ENCODE measurements at places on chromosomes 4 and X.
A peak's percentile ranks its signal among the peaks of the same experiment; 100 is the strongest.

DNA sequence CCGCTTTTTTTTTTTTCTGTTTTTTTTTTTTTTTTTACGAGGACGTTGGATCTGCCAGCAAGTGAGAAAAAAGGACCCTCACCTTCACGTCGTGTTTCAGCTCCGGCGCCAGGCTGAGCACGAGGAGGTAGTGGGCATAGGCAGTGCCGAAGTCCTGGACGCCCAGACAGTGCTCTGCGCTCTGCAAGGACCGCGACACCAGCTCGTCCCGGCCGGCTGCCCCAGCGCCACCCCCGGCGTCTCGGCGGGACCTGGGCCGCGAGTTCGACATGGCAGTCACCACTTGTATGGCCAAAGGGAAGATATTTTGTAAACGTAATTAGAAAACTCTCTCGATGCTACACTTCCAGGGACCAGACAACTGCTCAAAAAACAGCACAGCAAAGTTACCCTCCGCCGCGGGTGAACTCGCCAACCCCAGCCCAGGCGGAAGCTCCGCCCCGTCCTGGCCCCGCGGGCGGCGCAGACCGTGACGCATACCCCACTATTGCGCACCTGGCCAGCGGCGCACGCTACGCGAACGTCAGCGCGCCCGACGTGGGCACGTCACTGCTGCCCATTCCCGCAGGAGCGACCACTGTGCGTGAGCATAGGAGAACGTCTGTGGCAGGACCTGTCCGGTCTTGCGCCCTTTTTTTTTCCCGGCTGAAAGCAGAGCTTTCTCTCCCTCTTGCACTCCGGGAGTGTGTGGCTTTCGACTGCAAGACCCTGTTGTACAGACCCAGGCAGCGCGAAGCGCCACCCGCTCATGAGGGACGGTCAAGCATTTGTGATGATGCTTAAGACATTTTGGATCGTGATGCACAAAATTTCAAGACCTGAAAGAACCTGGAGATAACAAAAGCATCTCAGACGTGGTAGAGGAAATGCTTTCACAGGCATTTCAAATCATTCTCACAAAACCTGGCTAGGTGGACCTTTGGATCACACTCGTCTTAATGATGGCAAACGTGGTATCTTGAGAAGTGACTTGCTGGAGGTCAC, at the start of gene PRMT9:
PRMT9 (minus strand) TSS at position 447 of the 984 bp plus-strand sequence; CDS start at position 271, 176 bp downstream.
- DNase-seq, result peak; percentile 90

- DNase-seq, result no peak
Measured at GRCh38 chr4:152805818-152806217, 26.1 kb downstream of the ARFIP1 start.

GRCh38 chrX:55907968-55908607, 190.5 kb downstream of the RRAGB start:
- DNase-seq, result peak; percentile 1

DNA sequence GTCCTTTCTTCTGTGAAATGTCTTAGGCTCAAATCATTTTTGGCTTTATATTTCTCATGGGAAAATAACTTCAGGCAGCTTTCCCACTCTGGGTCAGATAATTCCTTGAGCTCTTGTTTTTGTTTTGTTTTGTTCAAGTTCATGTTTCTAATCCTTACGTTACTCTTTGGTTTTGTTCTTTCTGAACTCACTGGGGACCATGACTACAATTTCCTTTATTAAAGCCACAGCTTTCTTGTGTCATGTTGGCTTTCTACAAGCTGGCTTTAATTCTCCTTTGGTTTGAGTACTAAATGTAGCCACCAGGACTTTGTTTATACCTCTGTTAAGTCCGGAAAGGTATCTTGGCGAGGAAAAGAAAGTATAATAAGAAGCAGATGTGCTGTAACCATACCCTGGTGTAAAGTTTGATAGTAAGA, 30.8 kb upstream of the ANXA3 start:
- DNase-seq, result no peak

DNA sequence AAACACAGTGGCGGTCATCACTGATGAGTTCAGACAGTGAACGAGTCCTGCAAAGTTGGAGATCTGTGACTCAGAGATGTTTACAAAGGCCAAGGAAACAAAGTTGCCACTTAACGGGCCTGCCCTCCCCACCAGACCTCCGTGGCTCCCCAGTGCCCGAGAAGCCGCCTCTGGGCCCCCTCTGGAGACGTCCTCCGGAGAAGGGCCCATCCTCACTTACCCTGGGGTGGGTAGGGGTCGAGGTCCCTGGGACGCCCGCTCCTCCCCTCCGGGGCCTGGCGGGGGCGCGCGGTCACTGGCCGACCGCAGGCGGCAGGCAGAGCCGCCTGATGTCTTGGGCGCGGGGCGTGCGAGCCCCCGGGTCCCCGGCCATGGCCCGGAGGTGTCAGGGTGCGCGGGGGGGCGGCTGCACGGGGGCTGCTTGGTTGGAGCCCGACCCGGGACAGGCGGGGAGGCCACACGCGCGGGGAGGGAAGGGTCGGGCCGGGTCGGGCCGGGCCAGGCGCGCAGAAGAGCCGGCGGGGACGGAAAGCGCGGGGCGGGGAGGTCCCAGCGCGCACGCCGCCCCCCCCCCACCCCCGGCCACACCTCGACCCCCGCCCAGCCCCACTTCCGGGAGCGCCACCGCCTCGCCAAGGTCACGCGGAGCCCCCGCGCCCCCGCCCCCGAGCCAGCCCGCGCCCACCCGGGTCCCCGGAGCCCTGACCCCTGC, 529 bp downstream of the DHRSX start:
- DNase-seq, result no peak

- DNase-seq, result no peak
Measured at GRCh38 chrX:34632384-34632783, 24.7 kb downstream of the TMEM47 start.

DNA sequence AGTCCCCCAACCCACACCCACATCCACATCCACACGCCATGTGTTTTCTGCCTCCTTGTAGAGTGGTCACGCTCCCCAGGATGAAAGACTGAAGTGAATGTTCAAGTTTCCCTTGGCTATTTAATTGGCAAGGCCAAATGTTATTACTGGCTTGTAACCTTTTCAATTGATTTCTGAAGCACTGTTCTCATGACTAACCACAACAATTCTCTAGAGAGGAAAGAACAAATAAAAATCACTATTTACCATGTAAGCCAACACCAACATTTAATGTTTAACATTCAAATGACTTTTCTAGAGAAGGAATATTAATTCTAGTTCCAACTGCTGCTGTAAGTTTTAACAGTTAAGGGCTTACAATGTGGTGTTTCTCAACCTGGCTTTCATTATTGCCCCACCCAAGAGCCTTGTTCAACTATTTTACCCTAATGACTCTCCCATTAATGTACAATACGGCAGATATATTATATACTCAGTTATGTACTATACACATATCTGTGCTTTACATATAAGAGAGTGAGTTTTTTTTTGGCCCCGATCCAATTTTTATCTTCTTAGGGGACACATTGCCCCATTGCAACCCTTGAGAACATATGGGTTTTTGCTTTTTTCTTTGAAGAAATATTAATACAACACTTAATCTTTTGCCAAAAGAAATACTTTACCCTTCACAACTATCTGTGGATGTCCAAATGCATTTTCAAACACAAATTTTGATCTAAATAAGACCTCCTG, 46.5 kb downstream of the RELL1 start:
- no peak for DNase-seq

- no peak for DNase-seq
Measured at GRCh38 chrX:151982222-151982621, 7.7 kb upstream of the GABRE start.

- DNase-seq, result no peak
Measured at GRCh38 chr4:152283801-152284470, 252.0 kb downstream of the FBXW7 start.

DNA sequence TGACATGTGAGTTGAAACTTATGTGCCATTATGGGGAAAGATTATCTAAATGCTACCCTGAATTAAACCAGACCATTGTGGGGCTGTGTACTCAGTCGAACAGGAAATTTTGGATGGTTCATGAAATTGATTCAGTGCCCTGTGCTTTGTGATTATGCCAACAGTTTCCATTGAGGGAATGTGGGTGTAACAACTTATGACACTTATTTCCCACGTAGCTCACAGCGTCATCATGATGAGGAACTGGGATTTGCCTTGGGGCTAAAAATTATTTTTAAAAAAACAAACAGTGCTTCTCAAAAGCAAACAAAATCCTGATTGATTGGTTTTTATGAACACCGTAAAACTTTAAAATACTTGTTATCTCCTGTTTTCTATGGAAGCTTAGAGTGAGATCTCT, 8.3 kb upstream of the CLTRN start:
- DNase-seq, result no peak

- DNase-seq, result no peak
Measured at GRCh38 chr4:144176476-144176875, 36.0 kb upstream of the GYPA start.

GRCh38 chrX:10152086-10152485, 4.7 kb upstream of the CLCN4 start:
- DNase-seq, result no peak

Data from HL-60 (cell line).